ENCODE measurements at places on chromosomes 12 and 14.

- DNase-seq: no peak
Measured at GRCh38 chr12:104768033-104768432, 190.1 kb downstream of the SLC41A2 start.

- no peak for DNase-seq
Measured at GRCh38 chr12:38149395-38150073, 167.0 kb upstream of the ALG10B start.

DNA sequence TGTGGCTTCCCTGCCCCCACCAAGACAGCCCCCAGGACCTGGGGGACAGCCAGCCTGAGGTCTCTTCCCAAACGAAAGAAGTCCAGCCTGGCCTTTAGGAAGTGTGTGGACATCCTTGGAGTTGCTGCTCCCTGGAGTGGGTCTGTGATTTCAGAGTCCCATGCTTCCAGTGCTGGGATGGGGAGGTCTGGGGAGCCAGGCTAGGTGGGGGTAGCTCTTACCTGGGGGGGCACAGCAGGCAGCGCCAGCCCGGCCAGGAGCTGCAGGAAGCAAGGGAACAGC, 509 bp downstream of the PGF start:
- no peak for DNase-seq

- no peak for DNase-seq
Measured at GRCh38 chr12:52774629-52775250, 2.4 kb downstream of the KRT76 start.

DNA sequence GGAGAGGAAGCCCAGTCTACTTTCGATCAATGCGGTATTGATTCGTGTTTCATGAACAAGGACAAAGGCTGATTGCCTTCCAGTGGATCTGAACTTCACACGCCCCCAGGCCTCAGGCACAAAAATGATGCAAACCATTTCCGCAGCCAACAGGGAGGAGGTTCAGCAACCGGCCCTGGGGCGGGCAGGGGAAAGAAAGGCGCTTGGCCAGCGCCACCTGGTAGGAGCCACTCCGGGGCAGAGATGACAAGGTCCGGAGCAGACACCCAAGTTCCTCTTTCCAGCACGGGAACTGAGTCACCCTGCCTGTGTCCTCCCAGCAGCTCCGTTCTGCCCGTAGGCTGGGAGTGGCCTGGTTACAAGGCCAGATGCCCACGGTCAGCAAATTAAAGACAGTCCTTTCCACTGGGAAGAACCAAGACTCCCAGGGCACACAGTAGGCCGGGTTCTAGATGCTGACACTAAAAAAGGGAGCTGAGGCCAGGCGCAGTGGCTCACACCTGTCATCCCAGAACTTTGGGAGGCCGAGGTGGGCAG, 136.3 kb downstream of the SCARB1 start:
- DNase-seq: peak; percentile 93

DNA sequence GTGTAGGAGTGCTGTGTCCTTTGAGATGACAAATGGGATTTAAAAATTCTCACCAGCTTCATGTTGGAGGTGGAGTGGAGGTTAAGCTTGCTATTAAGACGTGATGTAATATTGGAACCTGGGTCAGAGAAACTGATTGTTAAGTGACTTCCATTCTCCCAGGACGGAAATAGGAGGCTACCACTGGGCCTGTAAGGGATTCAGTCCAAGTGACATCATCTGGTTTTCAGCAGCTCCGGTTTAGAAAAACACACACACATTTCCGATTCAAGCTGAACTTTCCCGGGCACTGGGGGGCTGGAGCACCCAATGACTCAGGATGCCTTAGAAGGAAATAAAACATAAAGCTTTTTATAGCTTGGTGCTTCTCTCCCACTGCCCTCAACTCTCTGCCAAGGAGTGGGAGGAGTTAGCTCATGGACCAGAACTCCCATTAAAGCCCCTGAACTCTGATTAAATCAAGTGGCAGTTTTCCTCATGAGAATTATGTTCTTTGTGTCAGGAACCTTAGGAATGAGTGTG, 12.4 kb downstream of the CALM1 start:
- DNase-seq: peak; percentile 99

GRCh38 chr14:67984274-67984673, 164.7 kb downstream of the RAD51B start:
- no peak for DNase-seq

DNA sequence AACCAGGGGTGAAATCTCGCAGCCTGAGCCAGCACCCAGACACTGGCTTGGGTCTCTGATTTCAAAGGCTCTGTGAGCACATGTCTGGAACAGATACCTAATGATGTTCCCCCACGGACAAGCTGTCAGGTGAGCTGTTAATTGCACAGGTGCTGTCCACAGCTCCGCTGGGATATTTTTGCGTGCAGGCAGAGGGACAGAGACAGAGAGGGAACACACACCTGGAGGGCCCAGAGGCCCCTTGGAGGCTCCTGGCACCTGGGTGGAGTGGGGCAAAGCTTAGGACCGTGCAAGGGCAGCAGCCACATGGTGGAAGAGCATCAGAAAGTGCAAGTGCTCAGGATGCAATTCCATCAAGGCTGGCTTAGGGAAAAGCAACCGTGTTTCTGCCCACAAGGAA, 57.3 kb downstream of the ARL6IP4 start:
- DNase-seq: no peak

GRCh38 chr12:122848471-122849351, 13.5 kb downstream of the HIP1R start:
- no peak for DNase-seq

DNA sequence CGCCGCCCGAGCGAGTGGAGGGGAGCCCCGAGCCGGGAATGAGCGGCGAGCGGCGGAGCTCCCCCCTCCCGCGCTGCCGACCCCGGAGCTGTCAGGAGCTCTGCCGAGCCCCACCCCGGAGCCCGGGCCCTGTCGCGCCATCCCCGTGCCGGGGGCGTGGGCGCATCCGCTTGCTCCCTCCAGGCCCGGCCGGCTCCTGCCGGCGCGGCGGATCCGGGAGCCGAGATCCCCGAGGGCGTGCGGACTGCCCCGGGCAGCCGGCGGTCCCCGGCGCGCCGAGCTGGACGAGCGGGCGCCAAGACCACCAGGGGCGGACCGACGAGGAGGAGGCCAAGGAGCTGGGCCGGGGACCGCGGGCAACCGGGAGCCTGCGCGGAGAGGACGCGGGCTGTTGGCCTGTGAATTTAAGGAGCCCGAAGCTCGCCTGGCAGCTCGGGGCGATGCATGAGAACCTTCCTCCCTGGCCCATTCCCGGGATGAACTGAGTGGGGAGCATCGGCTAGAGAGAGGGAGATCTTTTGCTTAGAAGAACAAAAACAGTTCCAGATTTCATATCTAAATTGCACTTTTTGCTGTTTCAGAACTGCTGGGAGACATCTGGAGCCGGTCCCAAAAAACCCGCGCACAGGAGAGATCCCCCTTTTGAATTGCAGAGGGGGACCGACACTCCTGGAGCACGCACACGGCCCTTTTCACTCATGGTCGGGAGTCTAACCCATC, 2.0 kb downstream of the PTHLH start:
- DNase-seq: peak; percentile 40

DNA sequence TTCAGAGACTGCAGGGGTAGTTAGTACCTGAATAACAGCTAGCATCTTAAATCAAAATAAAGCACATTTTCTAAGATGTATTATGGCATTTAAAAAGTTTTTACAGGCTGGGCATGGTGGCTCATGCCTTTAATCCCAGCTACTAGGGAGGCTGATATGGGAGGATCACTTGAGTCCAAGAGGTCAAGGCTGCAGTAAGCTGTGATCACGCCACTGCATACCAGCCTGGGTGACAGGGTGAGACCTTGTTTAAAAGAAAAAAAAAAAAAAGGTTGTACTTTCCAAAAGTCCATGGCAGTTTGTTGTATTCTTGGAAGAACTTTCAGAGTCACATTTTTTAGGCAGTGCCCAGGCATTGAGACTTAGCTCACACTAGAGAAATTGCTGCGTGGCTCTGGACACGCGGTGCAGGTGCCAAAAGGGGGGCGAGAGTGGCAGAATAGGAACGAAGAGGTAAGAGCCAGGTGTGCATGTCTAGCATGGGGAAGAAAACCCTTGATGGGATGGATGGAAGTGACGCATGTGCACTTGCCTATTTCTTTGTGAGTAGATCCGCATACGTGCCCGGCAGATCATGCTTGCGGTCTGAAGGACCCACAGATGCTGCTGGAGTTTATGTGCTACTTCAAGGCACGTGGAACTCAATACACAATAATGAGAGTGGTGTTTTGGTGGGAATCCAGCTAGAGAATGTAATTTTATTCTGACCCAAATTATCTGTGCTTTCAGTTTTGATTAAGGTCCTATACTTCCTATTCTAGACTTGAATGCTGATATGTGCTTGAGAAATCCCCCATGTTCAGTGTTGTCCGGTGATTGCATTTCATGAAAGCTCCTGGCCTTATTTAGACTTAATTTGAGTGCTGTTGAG, 11.9 kb downstream of the ANKRD13A start:
- no peak for DNase-seq

DNA sequence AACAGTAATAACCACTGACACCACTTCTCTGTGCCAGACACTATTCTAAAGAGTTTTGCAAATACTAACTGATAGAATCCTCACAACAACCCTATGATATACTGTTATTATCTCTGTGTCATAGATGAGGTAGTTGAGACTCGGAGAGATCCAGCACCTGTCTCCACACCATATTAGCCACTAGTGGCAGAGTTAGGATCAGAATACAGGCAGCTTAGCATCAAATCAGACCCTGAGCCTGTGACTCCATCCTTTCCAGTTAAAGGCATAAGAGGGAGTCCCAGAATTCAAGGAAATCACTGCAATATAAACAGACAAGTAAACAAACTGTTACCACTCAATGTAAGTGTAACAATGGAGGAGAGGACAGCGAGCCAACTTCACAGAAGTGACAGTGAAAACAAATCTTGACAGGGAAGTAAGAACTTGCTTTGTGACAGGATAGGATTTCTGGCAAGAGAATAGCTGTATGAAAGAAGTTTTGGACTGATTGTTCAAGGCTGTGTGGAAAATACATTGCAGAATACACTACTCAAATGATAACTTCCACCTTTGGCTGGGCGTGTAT, 11.7 kb upstream of the NAP1L1 start:
- no peak for DNase-seq

- DNase-seq: peak; percentile 3
Measured at GRCh38 chr12:40325349-40325960, 100.7 kb downstream of the LRRK2 start.

- DNase-seq: peak; percentile 45
Measured at GRCh38 chr14:92122351-92122677, 545 bp downstream of the CPSF2 start.

- no peak for DNase-seq
Measured at GRCh38 chr12:42124764-42125387, 19.8 kb downstream of the GXYLT1 start.

- no peak for DNase-seq
Measured at GRCh38 chr12:44748950-44749468, 127.1 kb downstream of the NELL2 start.

GRCh38 chr14:100955201-100955600, 51.7 kb upstream of the RTL1 start:
- DNase-seq: peak; percentile 16

DNA sequence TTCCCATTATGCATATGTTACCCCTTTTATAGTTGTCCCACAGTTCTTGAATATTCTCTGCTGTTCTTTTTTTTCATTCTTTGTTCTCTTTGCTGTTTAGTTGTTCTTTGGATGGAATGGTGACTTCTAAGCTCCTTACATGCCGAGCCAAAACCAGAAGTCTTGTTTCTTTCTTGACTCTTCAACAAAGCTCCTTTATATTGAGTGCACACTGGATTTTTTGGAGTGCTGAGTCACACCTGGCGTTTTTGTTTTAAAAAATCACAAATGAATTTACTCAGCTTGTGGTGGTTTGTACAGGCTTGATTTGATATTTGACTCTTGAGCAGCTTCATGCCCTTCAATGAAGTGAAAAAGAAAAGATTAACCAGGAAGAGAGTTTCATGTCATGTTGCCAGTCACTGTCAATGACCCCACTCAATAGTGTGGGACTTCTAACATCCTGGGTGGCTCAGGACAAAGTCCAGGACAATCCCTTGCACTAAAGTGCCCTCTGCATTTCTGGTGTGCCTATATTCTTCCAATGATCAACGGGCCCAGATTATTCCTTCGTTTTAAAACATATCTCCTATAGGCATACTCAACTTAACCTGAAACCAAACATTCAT, 112.4 kb upstream of the SLC38A4 start:
- no peak for DNase-seq

DNA sequence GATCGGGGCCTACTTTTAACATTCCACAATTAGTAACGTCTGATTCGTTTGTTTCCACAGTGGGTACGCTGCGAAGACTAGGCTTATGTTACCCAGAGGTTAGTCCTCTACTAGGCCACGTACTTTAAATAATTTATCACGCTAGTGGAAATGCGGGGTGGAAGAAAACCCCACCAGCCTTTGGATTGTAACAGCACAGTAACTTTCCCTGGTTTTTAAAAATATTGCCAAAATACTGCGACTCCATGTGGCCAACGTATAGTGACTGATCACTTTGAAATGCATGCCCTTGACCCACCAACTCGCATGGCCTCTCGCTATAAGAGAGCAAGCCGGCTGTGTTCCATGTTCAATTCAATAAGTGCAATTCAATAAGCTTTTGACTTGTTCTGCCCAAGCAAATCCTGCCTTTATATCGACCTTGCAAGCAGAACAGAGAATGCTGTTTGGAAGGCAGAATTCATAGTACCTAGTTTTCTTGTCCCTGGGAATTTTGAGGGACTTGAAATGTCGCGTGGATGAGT, 882 bp upstream of the GTF2A1 start:
- DNase-seq: no peak

GRCh38 chr12:7602277-7602676, 63.4 kb downstream of the APOBEC1 start:
- peak; percentile 2 for DNase-seq

- DNase-seq: peak; percentile 76
Measured at GRCh38 chr14:89304972-89305703, 111.9 kb downstream of the FOXN3 start.

GRCh38 chr12:39144613-39145061, 239.2 kb upstream of the CPNE8 start:
- no peak for DNase-seq

DNA sequence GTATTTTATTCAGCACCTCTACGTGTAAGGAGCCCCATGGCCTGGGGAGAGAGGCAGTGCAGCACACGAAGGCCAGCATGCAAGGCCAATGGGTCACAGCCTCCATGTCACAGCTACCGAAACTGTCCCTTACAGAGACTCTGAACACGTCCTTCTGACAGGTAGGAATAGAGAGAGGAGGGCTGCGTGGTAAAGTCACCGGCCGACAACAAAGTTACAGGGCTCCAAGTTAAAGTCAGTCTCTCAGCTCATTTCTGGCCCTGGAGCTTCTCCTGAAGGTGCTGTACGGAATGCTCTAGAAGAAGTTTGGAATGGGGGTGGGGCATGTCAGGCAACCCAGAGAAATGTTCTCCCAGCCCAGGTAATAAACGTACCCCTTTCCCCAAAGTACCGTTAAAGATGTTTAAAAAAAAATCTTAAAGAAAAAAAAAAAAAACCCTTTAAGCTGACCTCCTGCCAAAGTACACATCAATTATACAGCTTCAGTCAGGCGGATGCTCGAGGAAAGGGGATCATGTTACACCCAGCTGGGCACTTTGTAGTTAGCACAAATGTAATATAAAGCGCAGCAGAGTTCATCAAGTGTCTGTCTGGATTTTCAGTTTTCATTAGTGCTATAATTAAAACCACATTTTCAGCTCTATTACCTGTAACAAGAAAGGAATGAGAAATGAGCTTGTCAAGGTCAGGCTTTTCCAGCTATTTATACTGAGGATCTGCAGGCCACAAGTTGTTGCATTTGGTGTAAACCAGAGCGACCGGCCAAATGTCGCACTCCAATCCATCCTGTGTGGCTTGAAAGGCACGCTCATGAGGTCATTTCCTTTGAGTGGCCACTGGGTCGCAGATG, 53.3 kb upstream of the CDKN3 start:
- peak; percentile 61 for DNase-seq

- DNase-seq: no peak
Measured at GRCh38 chr12:33044447-33044846, 147.9 kb upstream of the PKP2 start.

Measured in dermis blood vessel endothelial cell (primary cell).